ENCODE measurements at places on chromosomes 11 and 22.

DNA sequence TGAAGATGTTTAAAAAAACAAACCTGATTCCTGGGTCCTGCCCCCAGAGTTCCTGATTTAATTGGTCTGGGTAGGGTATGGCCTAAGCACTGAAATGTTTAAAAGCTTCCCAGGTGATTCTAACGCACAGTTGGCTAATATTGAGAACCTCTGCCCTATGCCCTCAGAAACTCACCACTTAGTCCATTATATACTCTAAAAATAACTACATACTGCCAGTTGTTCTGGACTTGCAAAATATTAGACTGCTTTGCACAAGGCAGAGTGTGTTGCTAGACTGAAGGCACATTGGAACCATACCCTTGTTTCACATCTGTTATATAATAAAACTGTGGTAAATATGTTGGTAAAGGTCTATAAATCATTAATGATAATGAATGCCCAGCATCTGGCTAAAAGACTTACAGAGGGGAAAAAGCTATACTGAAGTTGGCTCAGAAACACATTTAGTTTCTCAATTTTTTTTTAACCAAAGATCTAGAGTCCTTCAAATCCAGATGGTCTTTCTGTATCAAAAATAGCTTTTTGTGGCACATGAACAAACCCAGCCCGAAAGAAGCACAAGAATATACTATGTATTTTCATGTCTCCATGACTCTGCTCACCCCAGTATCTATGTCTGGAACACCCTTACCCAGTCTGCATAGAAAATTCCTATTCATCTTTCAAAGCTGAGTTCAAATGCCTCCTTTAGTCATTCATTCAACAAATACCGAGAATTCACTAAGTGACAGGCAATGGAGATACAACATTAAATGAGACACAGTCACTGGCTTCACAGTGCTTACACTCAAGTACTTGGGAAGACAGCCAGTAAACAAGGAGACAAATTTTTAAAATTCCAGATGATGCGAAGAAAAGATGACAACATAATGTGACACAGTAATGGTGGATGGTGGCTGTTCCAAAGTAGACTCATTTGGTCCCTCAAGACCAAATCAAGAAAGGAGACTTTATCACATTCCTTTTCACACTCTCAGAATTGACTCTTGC lies 44.1 kb downstream of the RBFOX2 start:
- DNase-seq = no peak

DNA sequence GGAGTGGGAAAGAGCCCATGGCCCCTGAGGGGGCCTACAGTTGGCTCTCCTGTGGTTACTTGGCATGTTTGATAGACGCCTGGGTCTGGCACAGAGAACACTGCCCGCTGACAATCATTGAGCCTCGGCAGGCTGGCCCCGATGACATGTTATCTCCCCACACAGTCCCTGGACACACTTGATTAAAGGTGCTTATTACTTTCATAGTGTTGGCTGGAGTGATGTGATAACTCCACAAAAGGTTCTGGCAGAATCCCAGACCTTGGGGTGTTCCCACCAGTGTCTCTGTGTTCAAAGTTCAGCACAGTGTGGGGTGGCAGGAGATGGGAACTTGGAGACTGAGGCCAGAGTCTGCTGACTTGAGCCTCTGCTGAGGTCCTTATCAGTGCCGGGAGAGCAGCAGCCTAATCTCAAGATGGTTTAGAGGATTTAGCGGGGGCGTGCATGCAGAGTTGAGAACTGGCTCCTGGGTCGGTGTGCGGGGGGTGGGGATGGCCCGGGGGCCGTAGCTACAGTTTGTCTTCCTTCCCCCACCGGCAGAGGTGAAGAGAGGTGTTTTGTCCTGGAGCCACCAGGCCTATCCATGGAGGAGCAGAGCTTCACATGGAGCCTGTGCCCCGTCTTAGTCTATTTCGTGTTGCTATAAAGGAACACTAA lies 22.5 kb downstream of the PARVB start:
- DNase-seq = no peak

DNA sequence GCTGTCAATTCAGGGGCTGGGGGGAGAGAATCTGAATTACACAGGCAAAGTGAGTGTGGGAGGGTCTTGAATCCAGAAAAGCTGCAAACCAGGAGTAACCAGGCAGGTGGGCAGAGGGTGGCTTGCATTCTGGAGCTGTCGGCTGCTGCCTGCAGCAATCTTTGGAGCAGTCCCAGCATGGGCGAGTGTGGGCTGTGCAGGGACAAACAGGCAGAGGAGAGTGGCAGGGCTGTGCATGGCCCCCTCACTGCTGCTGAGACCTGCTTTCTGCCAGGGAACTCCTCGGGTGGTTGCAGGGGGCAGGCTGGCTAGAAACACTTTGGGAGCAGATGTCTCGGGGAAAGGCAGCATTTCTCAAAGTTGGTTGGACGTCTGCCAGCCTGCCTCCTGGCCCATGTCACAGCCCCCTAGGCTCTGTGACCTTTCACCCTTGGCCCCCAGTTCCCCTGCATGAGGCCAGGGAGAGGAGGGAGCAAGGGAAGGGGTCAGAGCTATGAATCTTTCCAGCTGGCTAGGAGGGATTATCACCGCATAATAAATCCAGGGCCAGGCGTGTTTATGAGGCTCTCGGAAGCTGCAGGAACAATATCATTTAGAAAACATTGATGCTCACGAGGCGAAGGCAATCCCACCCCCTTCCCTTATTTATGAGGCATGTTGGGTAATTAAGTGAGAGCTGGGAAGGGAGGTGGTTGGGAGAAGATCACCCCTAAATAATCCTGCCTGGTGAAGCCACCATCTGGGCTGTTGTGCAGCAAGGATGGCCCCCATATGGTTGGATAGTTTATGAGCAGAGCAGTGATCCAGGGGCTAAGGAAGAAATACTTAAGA lies 212.3 kb upstream of the NCAM1 start:
- no peak for DNase-seq

GRCh38 chr11:81792416-81792815 lies 941.2 kb downstream of the FAM181B start:
- DNase-seq = no peak

- DNase-seq = no peak
Measured at GRCh38 chr11:34185926-34186841, 80.8 kb downstream of the NAT10 start.

- no peak for DNase-seq
Measured at GRCh38 chr11:117950301-117950700, 21.1 kb upstream of the TMPRSS13 start.

DNA sequence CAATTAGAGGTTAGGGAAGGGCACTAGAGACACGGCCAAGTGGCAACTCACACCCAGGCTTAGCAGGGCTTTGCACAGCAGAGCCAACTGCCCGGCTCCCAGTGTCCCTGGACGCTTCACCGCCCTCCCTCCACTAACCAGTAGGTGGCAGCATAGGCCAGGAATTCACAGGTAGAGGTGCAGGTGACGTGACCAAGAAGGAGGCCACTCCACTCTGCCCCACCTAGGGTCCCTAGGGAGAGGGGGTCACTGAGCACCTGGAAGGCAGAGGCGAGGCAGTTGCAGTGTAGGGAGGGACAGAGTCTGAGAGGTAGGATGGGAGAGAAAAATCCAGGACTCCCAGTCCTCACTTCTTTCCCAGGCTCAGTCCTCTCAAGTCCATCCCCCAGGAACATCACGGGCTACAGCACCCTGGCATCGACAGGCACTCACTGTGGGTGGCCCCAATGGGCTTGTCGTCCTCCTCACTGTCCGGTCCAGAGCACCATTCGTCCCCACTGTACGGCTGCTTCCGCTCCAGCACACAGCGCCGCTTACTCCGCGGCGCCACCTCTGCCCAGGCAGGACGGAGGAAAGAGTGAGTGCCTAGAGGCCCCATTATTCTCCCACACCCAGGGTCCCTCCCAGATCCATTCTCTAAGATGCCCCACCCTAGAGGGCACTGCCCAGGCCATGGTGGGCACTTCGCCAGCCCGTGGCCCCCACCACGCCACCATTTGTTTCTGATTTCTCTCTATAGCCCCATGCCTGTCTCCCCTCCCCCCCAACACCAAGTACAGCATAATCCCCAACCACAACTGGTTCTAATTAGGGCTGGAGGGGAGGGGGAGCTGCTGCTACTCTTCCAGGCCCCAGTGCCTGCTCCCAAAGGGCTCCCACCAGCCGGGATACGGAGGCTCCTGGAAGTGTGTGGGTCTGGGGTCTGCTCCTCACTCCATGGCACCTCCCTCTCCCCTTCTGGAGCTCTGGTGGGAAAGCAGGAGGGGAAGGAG lies 18.4 kb downstream of the BCL9L start:
- DNase-seq = peak; percentile 77

DNA sequence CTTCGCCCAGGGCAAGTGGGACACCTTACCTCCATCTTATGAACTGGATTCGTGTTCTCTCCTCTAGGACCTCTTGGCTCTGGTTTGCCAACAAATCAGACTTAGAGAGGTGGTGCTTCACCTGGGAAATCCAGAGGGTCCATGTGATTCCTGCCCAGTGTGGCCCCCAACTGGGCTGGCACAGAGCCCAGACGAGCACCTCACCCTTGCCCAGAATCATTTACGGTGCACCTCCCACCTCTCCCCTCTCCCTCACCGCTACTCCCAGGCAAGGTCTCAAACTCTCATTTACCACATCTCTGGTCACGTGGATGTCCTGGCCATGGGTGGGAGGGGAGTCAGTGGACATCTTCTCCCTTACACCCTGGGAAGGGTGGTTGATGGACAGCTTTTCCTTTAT lies 1.1 kb downstream of the SPATA19 start:
- DNase-seq = peak; percentile 48

- DNase-seq = no peak
Measured at GRCh38 chr11:1340111-1340510, 30.7 kb upstream of the TOLLIP start.

GRCh38 chr11:119461229-119461963 lies 38.4 kb upstream of the THY1 start:
- DNase-seq = no peak

DNA sequence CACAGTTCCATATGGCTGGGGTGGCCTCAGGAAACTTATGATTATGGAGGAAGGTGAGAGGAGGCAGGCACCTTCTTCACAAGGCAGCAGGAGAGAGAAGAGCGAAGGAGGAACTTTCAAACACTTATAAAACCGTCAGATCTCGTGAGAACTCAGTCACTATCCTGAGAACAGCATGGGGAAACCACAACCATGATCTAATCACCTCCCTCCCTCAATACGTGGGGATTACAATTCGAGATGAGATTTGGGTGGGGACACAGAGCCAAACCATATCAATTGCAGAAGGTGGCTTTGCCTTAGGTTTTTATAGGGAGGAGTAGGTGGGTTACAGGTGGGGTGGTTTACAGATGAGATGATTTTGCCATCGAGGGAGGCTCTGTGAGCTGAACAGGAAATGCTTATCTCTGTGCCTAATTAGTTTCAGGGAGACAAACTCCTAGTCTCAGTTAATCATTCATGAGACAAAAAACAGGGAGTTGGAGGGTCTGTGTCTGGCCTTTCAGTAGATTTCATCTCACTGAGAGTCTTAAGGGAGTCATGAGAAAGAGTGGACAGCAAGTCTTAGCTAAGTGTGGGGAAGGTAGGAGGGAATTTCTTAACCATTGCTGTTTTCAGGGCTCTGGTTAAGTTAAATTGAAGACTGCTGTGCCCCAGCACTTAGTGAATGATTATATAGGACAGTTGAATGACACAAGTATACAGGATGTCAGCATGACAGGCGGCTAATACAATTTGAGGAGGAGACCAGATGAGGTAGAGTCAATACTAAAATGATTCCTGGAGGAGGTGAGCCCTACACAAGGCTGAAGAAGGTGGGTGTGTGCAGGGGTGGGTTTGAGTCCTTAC lies 47.7 kb downstream of the CWC15 start:
- DNase-seq = no peak

All from NCI-H2081 (cell line).